ENCODE measurements at places on chromosomes 4 and X.

GRCh38 chr4:6932475-6932874, 22.8 kb downstream of the TBC1D14 start:
- DNase-seq: no peak

DNA sequence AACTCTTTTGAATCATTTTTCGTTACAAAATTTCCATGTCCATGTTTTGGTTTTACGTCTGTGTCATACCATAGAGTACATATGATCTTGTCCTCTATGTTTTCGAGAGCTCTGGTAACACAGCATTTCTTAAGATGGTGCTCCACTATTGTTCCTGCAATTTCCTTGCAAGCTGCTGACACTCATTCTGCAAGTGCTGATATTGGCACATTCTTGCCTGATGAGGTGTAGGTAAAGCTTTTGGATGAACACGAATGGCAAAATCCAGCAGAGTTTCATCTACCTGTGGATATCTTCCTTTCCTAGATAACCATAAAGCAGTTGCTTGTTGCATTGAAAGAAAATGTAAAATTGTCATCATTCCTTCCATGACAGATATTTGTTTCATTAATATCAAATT, 41.3 kb downstream of the MAGEB17 start:
- no peak for DNase-seq

DNA sequence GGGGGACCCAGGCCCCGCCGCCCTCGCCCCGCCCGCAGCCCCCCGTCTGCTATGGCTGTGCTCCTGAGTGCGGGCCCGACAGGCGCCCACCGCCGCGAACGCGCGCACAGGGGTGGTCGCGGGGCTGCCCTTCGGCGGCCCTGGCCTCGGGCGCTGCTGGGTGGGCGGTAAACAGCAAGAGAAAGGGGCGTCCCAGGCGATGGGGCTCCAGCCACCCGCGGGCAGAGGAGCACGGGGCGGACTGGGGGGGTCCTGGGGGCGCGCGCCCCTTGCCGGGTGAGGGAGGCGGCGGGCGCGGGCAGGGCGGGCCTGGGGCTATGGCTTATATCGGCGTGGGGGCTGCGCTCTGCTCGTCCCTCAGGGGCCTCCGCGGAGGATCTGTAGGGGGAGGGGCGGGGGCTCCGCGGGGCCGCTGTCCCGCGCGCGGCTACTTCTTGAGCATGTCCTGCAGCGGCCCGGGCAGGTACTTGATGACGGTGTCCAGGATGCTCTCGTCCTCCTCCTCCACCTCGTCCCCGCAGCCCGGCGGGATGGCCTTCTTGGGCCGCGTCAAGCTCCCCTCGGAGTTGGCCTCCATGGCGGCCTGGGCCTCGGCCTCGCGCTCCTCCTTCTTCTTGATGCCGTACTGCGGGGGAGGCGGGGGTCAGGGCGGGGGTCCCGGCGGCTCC, 39.7 kb downstream of the CPLX1 start:
- DNase-seq: peak; percentile 30

DNA sequence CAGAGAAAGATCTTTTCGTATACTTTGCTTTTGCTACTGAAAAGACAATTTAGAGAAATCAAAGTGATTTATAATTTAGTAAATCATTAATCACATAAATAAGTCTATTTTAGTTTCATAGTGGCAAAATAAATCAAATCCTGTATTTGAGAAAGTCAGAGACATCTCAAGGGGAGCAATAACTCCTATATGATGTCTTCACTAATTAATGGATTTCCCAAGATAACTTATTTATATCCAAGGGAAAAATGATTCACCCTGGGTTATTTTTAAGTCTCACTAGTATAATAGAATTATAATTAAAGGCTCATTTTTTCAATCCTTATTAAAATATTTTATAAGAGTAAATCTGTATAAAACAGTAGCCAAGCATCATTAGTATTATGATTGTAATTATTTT, 177.8 kb upstream of the GIMD1 start:
- no peak for DNase-seq

- DNase-seq: peak; percentile 84
Measured at GRCh38 chrX:47540754-47541538, 20.1 kb upstream of the ARAF start.

DNA sequence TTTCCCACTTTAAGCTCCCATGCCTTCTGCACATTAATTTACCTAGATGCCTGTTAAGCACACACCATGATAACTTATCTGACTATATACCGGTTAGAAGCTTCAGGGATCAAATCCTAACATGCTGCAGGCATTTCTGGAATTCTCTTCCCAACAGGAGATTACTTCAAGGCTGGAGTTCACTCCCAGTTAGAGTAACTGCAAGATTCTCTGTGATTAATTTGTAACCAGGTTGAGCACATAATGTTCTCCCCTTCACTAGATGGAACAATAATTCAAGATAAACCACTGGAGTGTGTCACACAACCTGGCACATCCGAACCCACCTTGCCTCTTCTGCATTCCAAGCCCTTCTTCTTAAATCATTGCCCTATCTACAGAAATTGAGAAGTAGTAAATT, 11.8 kb upstream of the UGT2A3 start:
- DNase-seq: no peak

DNA sequence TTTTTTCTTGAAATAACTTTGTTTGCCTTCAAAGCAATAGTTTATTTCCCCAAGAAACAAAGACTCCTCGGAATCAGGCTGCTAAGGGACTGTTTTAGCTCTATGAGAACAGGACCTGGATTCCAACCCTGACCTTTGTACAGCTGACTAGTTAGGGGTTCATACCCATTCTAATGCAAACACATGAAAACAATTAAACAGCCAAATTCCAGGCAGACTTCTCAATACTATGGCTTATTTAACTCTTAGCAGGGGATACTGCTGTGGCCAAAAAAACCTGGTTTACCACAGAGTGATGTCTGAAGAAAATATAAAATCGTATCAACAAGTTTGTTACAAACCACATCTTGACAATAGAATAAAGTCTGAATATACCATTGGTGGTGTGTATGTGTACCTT, 129.6 kb upstream of the INTU start:
- no peak for DNase-seq

DNA sequence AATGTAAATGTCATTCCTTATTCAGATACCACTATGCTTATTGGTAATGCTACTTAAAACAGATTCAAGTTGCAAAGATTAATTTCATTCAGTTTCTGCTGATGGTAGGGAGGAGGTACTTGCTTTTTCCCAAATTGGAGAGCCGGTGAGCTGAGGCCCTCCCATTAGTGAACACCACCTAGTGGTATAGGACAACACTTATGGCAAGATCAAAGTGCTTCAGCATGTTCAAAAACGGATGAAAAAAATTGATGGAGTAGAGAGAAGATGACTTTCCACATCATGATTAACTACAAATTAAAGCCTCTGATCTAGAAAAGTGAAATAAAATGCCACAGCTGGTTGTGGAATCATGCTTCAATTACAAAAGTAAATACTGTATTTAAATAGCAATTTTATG, 112.9 kb downstream of the MBNL3 start:
- DNase-seq: peak; percentile 17

- peak; percentile 17 for DNase-seq
Measured at GRCh38 chrX:100368167-100368566, 41.9 kb downstream of the PCDH19 start.
